ENCODE measurements at places on chromosomes 5 and 9.

DNA sequence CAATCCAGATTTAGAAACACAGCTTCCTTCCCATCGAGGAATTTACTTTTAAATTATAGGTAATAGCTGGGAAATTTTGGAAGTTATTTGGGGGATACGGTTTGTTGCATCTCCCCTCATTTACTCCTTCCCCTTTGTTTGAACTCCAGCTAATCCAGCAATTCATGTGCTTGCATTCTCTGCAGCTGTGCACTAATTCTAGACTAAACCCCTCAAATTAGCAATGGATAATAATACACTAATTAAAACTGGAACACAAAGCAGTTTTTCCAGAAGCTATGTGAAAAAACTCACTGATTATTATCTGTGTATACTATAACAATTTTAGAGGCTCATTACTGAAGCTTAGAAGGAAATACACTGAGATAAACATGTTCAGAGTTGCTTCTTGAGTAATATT lies 751.2 kb upstream of the ZNF608 start:
- no peaks in the 10 kb centered on the region for H3K27me3 ChIP-seq
- H3K4me3 ChIP-seq = no peak overlapping the region
- no peaks in the 10 kb centered on the region for H3K4me1 ChIP-seq

- no peak overlapping the region for H3K4me3 ChIP-seq
- H3K36me3 ChIP-seq = no peaks in the 10 kb centered on the region
- H3K27ac ChIP-seq = no peak overlapping the region
- no peaks in the 10 kb centered on the region for H3K4me1 ChIP-seq
- H3K27me3 ChIP-seq = no peaks in the 10 kb centered on the region
These were observed 473 bp upstream of the GABRA1 start for GRCh38 chr5:161847447-161847846.

DNA sequence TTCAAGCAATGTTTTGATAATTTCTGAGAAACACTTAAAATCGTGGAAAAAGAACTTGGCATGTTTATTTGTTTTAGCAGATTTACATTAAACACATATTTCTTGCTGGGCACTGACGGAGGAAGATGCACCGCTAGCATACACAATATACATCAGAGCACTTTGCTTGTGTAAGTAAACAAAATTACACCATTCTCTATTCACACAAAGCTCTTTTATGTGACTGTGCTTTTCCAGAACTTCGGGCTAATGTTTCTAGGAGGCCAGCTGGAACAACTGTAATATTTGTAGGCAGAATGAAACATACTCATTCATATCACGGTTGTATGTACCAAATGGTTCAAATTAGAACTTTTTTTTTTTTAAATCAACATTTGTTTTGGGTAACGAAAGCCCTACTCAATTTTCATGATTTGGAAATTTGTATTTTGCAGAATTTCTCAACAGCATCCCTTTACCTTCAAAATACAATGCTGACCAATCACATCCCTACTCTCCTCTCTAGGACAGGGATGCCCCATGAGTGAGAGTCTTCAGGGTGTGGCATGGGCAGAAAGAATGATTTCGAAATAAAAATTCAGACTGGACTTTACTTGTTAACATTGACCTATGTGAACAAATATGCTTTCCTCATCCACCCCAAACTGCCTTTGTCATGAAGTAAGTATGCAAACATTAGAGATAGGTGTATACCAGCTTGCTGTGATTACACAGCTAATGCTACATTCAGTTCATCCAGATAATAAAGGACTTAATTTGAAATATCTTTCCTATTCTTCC lies 425.1 kb downstream of the BNC2 start:
- no peaks in the 10 kb centered on the region for H3K4me1 ChIP-seq
- no peaks in the 10 kb centered on the region for H3K27me3 ChIP-seq
- no peaks in the 10 kb centered on the region for H3K36me3 ChIP-seq
- no peak for DNase-seq

GRCh38 chr5:168022446-168023169 lies 268.8 kb upstream of the WWC1 start:
- DNase-seq = no peak
- H3K36me3 ChIP-seq = no peaks in the 10 kb centered on the region
- H3K27ac ChIP-seq = no peak overlapping the region
